ENCODE measurements at places on chromosomes 5 and 9.

DNA sequence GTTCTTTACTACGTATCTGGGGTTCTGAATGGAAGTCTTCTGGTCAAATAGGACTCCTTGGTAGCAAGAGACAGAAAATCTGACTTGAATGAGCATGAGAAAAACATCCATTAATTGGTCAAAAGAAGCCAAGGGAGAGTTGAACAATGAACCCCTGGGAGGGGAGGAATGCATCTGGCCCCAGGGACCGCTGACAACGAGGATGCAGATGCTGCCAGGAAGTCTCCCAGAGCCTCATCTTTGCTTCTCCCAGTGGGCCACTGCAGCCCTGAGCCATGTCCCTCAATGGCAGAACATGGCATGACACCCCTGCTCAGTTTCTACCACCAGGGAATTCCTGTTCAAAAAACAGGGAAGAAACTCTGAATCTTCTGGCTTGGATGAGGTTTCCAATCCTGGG lies 50.5 kb upstream of the ICE1 start:
- no peak for DNase-seq

GRCh38 chr9:89497978-89498851 lies at the start of gene SEMA4D:
Gene SEMA4D, minus strand, starts transcription at chr9:89498113. Its CDS starts 92,657 bp downstream, at chr9:89405456.
- DNase-seq = peak; percentile 15

- DNase-seq = no peak
These were observed 50.8 kb upstream of the ASTN2 start for GRCh38 chr9:117465706-117466105.

DNA sequence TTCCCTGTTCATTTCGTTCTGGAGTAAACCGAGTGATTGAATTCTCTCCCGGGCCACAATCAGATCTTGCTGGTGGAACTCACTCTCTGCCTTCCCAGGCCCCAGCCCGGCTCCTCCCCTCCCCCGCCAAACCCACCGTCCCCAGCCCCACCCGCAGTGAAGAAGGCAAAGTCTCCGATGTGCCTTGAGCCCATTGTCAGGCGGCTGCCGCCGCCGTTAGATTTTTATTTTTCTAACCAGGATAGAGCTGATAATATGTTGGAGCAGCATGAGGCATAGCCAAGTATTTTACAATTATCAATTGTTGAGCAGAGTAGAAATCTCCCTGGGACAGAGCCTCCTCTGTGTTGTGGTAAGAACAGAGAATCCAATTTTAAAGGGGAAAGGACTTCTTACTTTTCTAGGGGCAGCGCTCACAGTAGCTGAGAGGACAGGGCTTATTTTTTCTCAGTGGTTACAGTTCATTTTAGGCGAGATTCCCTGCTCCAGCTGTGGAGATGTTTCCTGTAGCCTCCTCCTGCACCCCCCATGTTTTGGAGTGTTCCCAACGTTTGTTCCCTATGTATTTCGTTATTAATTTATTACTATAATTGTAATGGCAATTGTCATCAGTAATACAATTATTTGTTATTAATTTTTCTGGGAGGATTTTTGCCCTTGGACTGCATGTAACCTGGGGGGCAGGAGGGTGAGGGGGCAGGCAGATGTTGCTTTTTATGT lies 1.3 kb downstream of the PSAT1 start:
- DNase-seq = peak; percentile 9

DNA sequence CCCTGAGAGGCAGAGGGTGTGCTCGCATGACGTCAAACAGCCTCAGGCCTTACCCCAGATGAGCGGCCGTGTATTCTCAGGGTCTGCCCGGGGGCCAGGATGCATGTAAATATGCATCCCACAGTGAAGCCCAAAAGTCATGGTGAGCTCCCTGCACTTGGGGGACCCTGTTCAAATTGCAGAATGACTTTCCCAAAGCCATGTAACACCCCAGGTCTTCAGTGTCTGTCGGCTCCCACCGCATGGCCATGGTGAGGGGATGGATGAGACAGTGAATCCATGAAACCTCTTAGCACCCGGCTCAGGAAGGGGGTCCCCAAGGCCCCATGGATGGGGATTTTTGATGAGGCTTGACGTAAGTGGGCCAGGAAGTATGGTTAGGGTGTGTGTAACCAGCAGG lies 9.3 kb upstream of the COL5A1 start:
- DNase-seq = no peak
